ENCODE measurements at places on chromosomes 4 and X.

DNA sequence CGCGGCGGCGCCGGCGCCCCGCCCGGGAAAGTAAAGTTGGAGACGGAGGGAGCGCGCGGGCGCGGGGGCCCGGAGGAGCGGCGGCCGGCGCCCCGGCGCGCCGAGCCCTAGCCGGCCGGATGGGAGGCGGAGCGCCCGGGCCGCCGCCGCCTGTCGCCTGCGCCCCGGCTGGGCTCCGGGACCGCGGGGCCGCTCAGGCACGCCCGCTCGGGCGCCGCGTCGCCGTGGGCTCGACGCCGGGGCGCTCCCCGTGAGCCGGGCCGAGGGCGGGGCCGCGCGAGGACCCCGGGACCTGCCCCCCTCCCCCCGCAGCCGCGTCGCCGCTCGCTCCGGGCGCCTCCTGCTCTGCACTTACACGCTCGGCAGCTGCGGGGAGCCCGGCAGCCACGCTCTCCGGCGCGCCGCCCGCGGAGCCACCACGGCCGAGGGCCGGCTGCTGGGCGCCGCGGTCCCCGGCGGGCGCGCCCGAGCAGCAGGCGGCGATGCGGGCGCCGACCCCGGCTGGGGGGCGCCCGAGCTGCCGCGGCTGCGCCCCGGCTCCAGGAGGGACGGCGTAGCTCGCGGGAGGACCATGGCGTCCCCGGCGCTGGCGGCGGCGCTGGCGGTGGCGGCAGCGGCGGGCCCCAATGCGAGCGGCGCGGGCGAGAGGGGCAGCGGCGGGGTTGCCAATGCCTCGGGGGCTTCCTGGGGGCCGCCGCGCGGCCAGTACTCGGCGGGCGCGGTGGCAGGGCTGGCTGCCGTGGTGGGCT lies at the start of gene ADRA2C:
Gene ADRA2C (plus strand): TSS at position 350 of the 749 bp plus-strand sequence. CDS start 222 bp downstream, at position 572.
- DNase-seq, result no peak

DNA sequence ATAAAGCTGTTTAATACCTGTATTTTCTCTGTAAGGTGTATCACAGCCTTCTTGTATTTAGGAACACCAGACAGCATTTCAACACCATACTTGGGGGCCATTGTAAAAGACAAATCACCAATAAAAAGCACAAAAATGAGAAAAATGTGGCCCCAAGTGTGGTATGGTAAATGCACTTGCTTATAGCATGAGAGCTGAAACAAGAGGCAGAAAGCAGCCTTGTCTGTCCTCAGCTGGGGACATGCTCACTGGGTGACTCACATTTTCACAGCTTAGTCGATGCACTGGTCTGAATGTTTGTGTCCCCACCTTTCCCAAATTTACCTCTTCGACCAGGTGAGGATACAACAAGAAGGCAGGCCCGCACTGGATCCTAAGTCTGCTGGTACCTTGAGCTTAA lies 639.7 kb upstream of the AGA start:
- no peak for DNase-seq

GRCh38 chrX:25068340-25068739 lies 52.6 kb upstream of the ARX start:
- no peak for DNase-seq

- DNase-seq, result no peak
These were observed 48.6 kb upstream of the PARM1 start for GRCh38 chr4:74884266-74884665.

DNA sequence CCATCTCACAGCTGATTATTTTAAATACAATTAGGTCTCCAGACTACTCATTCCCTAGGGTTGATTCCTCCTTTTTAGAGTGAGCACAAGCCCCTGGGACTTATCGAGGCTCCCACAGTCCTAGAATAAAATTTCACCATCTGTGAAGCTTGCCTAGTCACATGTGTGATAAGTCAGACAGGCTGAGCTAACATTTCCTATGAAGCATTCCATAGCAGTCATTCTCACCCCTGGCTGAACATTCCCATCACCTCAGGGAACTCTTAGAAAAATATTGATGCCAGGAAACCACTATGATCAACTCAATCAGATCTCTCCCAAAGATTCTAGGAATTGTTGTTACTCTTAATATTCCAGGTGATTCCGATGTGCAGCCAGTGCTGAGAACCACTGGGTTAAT lies 37.7 kb downstream of the ARHGEF9 start:
- DNase-seq, result no peak

GRCh38 chr4:93116624-93117023 lies 711.9 kb upstream of the ATOH1 start:
- no peak for DNase-seq

DNA sequence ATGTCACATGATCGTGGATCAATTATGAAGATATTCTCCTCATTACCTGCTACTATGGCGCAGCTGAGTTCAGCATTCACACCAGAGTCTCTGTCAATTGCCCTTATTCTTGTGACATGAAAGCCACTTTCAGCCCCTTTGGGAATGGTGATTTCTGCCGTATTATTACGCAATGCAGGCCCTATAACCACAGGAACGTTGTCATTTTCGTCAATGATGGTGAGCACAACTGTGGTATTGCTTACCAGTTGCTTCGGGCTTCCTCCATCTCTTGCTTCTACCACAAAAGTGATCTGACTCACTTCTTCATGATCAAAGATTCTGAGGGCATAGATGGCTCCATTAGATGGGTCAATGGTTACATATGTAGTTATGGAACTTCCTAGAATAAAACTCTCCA lies 2.1 kb downstream of the PCDH18 start:
- DNase-seq, result no peak

DNA sequence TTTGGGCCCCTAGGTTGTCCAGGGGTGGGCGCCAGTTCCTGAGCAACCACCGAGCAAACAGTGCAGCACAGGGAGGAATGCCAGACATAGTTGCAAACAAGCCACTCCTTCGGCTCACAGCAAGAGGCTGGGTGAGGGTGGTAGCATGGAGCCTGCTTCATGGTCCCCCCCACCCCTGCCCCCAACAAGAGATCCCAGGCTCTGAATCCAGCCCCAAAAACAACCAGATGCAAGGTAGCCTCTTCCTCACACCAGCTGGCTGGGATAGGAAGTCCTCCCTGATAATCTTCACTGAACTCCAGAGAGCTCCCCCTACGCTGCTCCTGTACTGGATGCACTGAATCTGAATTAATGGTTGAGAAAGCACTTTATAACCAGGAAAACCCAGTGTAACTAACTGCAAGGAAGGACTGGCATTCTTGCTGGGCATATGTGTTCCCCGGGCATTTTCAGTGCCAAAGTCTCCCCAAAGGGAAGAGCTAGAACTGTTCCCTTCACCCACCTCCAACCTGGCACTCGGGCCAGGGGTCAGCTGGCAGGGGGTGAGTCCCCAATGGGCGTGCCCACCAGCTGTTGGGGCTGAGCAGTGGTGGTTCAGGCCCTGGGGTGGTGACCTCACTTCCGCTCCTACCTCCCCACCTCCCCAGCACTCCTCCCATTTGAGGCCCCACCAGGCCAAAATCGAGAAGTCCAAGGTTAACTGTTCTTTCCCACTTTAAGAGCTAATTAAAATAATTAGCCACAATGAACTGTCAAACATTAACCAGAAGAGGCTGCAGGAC lies 1.5 kb downstream of the ELF4 start:
- DNase-seq, result no peak

- DNase-seq, result no peak
These were observed 336.3 kb upstream of the TRAM1L1 start for GRCh38 chr4:117421706-117422105.

DNA sequence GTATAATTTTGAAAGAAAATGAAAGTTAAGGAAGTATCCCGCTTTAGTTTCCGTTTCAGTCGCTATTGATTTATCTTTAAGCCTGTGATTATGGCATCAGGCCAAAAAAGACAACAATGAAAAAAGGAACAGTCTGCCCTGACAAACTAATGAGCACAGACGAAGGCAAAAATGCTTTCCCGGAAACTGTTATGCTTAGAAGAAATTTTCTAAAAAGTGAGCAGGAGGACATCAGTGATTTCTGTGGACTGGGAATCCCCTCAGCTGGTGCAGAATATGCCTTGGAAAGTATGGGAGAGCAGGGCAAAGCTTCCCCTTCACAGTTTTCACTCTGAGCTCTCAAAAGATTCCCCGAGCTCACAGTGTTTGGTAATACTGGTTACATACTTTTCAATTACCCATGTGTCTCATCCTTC lies 5.1 kb upstream of the CXCL10 start:
- no peak for DNase-seq

- DNase-seq, result no peak
These were observed 28.3 kb upstream of the UXT start for GRCh38 chrX:47687263-47687662.

DNA sequence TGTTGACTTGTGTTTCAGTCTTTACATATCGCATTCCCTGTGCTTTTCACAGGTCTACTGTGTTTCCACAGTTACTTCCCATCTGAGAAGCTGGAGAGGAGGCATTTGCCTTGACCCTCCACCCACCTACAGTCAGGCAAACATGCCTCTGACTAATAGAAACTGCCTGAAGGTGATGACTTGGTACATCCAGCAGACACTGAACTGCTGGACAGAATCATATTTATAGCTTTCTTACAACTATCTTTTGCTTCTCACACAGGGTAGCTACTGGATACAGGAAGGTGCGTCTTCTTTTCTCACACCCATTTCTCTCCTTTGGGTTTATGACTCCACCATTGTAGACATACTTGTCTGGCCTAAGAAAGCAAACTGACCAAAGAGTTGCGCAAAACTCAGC lies 58.0 kb downstream of the VGLL1 start:
- DNase-seq, result no peak

DNA sequence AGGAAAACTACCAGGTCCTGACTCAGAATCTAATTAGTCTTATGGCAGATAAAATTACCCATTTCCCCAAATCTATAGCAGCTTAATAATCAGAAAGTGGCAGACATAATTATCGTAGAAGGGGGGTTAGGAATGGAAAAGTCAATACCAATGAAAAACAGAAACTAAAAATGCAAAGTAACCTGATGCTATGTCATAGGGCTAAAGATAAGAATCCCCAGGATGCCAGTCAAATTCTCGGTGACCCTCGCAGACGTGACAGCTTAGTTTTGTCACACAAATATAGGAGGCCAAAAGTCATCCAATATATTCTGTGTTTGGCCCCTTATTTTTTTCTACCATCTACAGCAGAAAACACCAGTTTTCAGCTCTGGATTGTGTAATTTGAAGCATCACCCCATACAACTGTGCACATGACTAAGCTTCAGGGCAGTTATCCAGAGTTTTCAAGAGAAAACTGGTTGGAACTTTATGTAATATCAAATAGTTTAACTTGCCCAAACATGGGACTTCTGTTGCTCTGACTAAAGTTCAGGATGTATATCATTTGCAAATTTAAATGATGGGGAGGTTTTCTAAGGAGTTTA lies 30.9 kb downstream of the RASSF6 start:
- DNase-seq, result no peak

DNA sequence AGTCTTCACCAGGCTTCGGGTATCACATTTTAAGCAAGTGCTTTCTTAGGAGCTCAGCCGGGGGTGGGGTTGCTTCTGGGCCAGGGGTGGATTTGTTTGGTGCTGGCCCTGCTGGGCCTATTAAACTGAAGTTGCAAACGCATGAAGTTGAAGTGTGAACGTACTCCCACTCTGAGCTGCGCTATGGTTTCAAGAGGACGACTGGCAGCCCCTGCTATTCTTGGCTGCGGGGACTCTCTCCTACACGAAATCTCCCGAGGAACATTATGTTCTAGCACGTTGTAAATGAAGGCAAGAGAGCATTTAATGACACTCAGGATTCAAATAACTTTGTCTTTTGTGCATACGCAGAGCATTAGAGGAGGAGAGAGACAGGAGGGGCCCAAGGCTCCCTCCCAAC lies 401.3 kb upstream of the BOD1L1 start:
- DNase-seq, result no peak

DNA sequence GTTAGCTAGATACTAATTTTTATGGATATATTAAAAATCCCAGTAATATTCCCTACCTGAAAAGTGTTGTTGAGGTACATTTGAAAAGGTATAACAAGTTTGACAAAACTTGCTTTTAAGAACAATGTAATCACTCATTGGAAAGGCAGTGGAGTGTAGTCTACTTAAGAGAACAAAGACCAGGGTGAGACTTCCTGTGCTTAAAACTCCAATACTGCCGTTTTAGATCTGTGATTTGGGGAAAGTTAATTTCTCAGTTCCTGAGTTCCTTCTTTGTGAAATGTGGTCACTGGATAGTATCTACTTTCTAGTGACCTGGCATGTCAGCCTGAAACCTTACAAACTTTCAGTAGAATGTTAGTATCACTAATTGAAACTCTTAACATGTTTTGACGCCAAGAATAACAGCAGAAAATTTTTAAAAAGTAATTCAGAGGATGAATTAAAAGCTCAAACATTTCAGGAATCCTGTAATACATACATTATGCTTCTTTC lies 56.8 kb downstream of the PCDH7 start:
- DNase-seq, result no peak

GRCh38 chr4:77157859-77158486 lies 966 bp downstream of the CCNG2 start:
- peak; percentile 84 for DNase-seq

GRCh38 chrX:154026136-154027021 lies 6.7 kb upstream of the IRAK1 start:
- DNase-seq, result peak; percentile 69

GRCh38 chr4:169616846-169617245 lies 3.5 kb upstream of the CLCN3 start:
- no peak for DNase-seq
